Activated T-helper 17 cell treated with anti-CD3 and anti-CD28 coated beads, Interleukin-2, amount 50 U/mL, for 72 hours (primary cell): ENCODE measurements at places on chromosomes 6 and 20. TPM values are rescaled to one million over a fixed set of nuclear protein-coding genes. Genes with fewer than 3 reads are reported as not detected.

- no peak for ATAC-seq
Measured at GRCh38 chr6:16503241-16503775, 258.0 kb downstream of the ATXN1 start.

DNA sequence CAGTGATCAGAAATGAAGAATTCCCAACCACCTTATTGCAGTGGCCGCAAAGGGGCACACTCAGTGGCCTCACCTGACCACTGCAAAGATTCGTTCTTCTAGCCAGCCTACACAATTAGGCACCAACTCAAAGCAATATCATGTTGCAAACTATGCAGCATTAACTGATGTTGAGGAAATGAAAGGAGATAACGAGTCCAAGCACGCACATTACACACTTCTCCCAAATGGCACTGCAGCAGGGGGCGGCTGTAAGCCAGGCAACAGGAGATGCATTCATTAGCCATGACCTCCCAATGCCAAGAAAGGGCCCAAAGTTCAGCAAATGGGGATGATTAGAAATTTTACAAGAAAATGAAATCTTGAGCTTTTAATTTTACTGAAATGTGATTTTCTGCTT, 39.3 kb downstream of the ATXN1 start:
- ATAC-seq: no peak

DNA sequence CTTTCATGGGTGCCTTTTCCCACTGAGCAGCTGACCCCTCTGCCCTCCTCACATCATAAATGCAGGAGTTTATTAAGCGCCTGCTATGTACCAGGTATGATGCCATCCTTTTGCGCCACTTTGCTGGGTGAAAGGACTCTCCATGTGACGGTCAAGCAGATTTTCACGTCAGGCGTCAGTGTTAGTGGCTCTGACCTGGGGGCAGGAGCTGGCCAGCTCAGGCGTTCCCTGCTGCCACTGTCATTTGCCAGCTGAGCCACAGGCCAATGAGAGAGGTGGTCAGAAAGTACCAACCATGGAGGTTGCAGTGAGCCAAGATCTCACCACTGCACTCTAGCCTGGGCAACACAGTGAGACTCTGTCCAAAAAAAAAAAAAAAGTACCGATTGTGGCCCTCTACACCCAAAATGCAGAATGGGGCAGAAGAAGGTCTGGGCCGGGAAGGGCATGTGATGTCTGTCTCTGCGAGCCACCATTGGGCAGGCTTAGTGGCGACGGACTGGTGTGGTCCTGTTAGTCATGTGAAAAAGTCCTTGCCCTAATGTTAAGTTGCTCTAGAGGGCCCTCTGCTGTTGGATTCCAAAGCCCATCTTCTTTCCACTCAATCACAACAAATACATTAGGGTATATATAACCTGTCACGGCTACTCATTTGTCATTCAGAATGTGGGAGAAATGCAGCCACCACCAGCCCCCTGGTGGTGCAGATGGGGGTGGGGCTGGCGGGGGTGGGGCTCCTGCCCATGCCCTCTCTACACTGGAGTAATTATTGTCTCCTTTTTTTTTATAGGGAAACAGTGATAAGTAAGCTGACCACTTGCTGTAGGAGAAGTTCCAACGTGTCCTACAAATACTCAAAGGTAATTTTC, 18.4 kb upstream of the SLC22A1 start:
- ATAC-seq: peak; percentile 29

TCF21 gene
- total RNA-seq: not detected

DLL1 gene
- 0.56 TPM for total RNA-seq

- no peak for ATAC-seq
Measured at GRCh38 chr6:129029778-129030177, 146.8 kb downstream of the LAMA2 start.

DNA sequence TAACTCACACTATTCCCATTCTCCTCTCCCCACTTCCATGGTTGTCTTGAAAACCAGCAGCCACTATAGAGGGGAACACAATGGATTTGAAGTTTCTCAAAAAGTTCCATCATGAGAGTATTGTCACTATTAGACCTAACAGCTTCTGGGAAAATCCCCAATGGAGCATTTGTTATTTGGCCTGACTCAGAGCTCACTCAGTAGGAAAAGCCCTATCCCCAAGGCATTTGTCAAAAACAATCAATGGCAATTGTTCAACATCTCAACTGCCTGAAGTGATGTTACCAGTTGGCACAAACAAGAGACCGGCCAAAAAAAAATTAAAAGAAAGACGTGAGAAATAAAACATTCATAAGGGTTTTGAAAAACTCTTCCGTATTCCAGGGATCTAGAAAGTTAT, 98.8 kb downstream of the MYLK4 start:
- ATAC-seq: no peak
